ENCODE measurements at places on chromosomes 3 and 15. TPM values are rescaled to one million over a fixed set of nuclear protein-coding genes. Genes with fewer than 3 reads are reported as not detected.

BTD gene
- 25.8 TPM for total RNA-seq

HDC gene
- total RNA-seq = not detected

THAP10 gene
- total RNA-seq = 1.5 TPM

KLHL40 gene
- not detected for total RNA-seq

AMIGO3 gene
- total RNA-seq = 0.54 TPM

GSK3B gene
- total RNA-seq = 25.2 TPM

PCYT1A gene
- 40.6 TPM for total RNA-seq

IVD gene
- 41.2 TPM for total RNA-seq

NSUN3 gene
- 6.3 TPM for total RNA-seq

PXYLP1 gene
- total RNA-seq = 7.2 TPM

BCL2A1 gene
- total RNA-seq = not detected

ASB14 gene
- total RNA-seq = not detected

CAMKV gene
- total RNA-seq = not detected

SLC27A2 gene
- 0.06 TPM for total RNA-seq

CHRM5 gene
- total RNA-seq = 0.06 TPM

TF gene
- 0.12 TPM for total RNA-seq

TGM5 gene
- total RNA-seq = not detected

VPS8 gene
- 19.5 TPM for total RNA-seq

All from cardiac ventricle fibroblast (primary cell).